Kidney epithelial cell (primary cell): ENCODE measurements at places on chromosomes 12 and 14.

DNA sequence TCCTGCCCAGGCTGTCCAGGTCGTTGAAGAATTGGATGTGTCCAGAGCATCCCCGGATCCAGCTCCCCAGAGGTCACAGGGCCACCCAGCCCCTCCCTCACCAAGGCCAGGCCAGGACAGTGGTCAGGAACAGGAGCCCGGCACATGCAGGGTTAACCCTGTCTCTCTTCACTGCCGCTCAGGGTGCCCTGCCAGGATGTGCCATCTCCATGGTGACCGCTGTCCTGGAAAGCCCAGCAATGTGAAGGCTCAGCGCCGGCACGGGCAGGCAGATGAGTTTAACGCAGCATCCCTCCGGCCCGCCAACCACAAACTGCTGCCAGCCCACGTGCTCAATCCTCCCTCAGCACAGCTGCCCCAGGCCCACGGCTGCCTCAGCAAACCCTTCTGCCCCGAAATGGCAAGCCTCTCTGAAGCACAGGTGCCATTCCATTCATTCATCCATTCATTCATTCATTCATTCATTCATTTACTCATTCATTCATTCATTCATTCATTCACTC lies 4.4 kb downstream of the TMEM179 start:
- no peak for DNase-seq

DNA sequence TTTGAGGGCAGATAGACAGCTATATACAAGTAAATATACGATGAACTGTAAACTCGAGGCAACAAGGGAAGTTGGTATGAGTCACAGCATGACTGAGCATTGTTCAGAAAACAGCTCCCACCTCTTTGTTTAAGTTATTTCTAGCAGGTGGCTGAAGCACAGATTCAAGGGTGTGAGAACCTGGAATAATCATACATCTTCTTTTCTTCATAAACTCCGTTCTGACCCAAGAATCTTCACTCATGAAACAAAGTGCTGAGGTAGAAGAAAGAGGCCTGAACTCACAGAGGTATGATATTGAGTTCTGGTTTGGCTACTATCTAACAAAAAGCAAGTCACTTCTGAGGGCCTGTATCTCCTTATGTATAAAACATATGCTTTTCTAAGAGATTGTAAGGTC lies 364.1 kb upstream of the KITLG start:
- DNase-seq = no peak

DNA sequence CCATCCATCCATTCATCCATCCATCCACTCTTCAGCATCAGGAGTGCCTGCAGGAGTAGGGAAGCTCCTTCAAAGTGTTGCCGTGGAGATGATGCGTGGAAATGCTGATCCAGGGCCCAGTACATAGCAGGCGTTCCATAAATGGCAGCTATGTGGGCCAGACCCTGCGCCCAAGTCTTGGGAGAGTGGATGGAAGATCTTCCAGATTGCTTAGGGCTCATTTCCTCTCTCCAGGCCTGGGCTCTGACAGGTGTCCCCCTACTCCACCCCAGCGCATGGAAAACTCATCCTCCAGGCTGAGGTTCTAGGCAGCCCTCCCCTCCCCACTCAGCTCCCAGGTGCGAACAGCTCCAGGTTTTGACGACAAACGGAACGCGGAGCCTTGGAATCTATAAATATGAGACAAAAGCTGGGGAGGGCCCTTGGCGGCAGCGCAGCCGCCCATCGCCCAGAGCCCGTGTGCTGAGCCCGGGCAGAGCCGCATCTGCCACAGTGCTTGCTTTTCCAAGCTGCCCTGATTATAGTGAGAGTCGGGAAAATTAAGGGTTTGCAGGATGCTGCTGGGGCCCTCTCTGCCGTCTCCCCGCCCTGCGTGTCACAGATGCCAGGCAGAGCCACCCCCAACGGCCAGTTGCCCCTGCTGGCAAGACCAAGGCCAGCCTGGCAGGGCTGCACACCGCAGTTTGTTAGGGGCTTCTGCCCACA lies 1.6 kb downstream of the BEGAIN start:
- no peak for DNase-seq

GRCh38 chr14:77582511-77582910 lies 33.9 kb downstream of the SPTLC2 start:
- no peak for DNase-seq

GRCh38 chr14:67186172-67186768 lies 3.0 kb upstream of the GARIN2 start:
- no peak for DNase-seq

GRCh38 chr14:65229748-65230728 lies 127.7 kb upstream of the MAX start:
- DNase-seq = no peak

- no peak for DNase-seq
Measured at GRCh38 chr14:36768638-36769337, 107.1 kb downstream of the PAX9 start.
